ENCODE measurements at places on chromosomes 2 and 18.

GRCh38 chr2:147482111-147482895 lies 362.5 kb upstream of the ACVR2A start:
- no peak for DNase-seq

DNA sequence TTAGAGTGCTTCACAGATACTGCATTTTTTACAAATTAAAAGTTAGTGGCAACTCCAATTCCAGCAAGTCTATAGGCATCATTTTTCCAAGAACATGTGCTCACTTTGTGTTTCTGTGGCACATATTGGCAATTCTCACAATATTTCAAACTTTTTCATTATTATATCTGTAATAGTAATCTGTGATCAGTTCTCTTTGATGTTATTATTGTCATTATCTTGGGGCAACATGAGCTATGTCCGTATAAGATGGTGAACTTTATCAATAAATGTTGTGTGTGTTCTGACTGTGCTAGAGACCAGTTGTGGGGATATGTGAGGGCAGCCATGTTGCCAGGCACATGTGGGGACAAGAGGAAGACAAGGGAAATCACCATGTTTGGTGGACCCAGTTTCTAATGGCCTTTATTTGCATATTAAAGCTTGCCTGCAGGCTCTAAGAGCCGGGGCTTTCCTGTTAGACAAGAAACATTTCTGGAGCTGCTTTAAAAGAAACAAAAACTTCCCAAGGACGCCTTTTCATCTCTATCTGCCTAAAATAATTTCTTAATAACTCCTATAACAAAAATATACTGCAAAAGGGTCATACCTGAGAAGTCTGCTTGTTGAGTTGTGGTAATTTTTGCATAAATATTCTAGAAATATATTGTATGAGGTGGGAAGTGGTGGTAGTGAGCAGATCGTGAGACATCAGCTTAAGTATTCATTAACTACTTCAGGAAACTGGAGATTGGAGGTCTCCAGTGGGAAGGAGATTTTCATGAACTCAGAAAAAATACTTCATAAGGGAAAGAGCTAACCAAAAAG lies 37.2 kb downstream of the KYNU start:
- no peak for DNase-seq

DNA sequence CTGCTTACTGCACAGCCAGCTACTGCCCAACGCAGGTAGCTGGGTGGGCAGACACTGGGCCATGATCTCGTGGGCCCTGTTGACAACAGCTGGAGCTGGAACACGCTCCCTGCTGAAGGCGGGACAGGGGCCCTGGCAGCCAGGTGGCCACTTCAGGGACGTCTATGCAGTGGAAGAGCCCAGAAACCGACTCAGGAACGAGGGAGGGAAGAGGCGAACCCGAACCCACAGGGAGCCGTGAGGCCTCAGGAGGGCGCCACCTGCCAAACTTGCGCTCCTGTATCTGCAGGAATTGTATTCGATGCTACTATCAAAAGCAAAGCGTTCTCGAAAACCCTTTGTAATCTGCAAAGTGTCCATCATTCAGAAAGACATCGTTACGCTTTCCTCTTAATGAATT lies 198.4 kb downstream of the EIPR1 start:
- DNase-seq = no peak

- DNase-seq = no peak
Observed at GRCh38 chr2:102770506-102770905, 8.7 kb downstream of the TMEM182 start.

- DNase-seq = no peak
Observed at GRCh38 chr2:64760128-64760527, 106.4 kb upstream of the SERTAD2 start.

DNA sequence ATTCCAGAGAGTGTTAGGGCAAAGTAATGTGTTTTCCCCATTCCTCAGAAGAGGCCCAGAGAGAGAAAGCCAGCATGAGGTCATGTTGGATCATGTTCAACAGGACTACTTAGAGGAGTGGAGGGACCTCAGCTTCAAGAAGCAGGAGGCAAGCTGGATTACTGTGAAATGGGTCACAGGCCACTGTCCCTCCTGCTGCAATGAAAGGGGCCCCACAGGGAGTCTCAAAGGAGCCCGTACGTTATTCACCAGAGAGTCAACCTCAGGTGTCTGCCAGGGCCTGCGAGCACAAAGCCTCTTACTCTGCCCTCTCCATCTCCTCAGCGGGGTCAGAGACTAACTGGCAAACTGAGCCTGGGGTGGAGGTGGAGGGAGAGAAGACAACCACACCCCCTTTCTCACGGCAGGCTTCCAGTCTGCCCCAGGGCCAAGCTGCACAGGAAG lies 27.2 kb upstream of the ACYP2 start:
- no peak for DNase-seq

- DNase-seq = no peak
Observed at GRCh38 chr18:12085136-12085535, 8.5 kb upstream of the ANKRD62 start.

- DNase-seq = no peak
Observed at GRCh38 chr2:55391615-55392242, 27.9 kb downstream of the CCDC88A start.

GRCh38 chr2:33516456-33516995 lies 40.1 kb downstream of the RASGRP3 start:
- no peak for DNase-seq

GRCh38 chr18:11322006-11322405 lies 172.6 kb upstream of the PIEZO2 start:
- no peak for DNase-seq

GRCh38 chr2:168916331-168916675 lies 15.2 kb downstream of the G6PC2 start:
- DNase-seq = no peak

Measured in CD4-positive, alpha-beta T cell (primary cell).